A375 (cell line): ENCODE measurements at places on chromosomes 1 and 21. TPM values are rescaled to one million over a fixed set of nuclear protein-coding genes. Genes with fewer than 3 reads are reported as not detected.

The PLCH2 gene
- not detected in 2 replicates for total RNA-seq

The FAM110D gene
- total RNA-seq, result 0.03 TPM in 1 of 2 replicates, not detected in the other

The VASH2 gene
- total RNA-seq, result 0.60 and 2.1 TPM in 2 replicates

The COL6A2 gene
- 74.4 and 78.3 TPM in 2 replicates for total RNA-seq

The PLEKHO1 gene
- total RNA-seq, result 19.2 and 27.2 TPM in 2 replicates
